Stimulated activated CD4-positive, alpha-beta T cell treated with anti-CD3 and anti-CD28 coated beads, TNF-alpha, amount 100 ng/mL, for 1 hour (primary cell): ENCODE measurements at places on chromosomes 6 and 20.

GRCh38 chr6:12849809-12850198, 133.2 kb downstream of the PHACTR1 start:
- no peak for DNase-seq

- no peak for DNase-seq
These were observed 124.1 kb upstream of the DST start for GRCh38 chr6:56766806-56767178.

- DNase-seq, result no peak
These were observed 25.0 kb downstream of the TTK start for GRCh38 chr6:80029470-80029869.

GRCh38 chr6:5007531-5007930, 3.7 kb upstream of the RPP40 start:
- DNase-seq, result no peak

DNA sequence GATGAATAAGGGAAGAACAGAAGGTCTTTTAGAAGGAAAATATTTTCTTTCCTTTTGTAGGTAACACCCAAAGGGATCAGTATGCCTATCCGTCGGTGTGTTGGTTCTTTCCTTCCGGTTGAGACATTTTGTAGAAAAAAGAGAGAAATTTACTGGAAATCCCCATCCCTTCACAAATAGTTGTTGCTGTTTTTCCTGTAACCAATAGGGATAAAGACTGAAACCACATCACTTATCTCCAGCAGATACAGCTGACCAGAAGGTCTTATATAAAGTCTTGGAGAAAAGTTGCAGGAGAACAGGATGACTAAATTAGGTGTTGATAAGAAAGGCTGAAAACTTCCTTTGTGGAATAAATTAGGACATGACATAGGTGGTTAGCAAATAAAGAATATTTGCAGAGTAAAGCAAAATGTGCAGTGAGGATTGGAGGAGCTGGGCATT, 14.8 kb upstream of the HLA-DRB1 start:
- DNase-seq, result no peak

DNA sequence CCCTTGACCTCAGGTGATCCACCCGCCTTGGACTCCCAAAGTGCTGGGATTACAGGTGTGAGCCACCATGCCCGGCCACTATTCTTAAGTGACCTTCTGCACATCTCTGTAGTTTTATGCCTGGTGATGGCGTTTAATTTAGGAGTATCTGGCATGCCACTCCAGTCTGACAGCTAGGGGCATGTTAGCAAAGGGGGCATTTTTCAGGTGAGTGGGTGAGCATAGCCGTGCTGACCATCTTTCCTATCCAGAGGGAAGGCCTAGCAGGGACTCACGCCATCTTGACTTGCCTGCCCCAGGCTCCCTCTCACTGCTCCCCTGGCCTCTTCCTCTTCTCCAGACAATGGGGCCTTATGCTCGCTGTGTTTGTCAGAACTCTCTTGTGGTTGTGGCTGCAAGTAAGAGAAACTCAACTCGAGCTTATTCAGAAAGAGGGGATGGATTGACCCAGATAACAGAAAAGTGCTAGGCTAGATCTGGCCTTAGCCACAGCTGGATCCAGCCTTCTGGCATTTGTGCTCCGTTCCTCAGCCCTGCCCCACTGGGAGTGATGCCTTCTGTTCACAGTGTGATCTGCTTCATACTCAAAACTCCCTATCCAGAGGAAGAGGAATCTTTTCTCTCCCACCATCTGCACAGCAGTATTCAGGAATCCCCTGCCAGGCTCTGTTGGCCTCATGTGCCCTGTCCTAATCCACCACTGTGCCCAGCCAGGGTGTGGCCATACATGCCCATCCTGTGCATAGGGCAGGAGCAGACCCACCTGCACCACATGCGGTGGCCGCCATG, 174.5 kb upstream of the AKAP12 start:
- DNase-seq, result no peak

GRCh38 chr20:60003776-60004175, 45.6 kb downstream of the CDH26 start:
- DNase-seq, result no peak

GRCh38 chr6:4091941-4092340, 13.0 kb upstream of the FAM217A start:
- no peak for DNase-seq
